ENCODE measurements at places on chromosomes 12 and 14.
A peak's percentile ranks its signal among the peaks of the same experiment; 100 is the strongest.

GRCh38 chr14:61608245-61609165, 86.8 kb upstream of the HIF1A start:
- no peak for DNase-seq

DNA sequence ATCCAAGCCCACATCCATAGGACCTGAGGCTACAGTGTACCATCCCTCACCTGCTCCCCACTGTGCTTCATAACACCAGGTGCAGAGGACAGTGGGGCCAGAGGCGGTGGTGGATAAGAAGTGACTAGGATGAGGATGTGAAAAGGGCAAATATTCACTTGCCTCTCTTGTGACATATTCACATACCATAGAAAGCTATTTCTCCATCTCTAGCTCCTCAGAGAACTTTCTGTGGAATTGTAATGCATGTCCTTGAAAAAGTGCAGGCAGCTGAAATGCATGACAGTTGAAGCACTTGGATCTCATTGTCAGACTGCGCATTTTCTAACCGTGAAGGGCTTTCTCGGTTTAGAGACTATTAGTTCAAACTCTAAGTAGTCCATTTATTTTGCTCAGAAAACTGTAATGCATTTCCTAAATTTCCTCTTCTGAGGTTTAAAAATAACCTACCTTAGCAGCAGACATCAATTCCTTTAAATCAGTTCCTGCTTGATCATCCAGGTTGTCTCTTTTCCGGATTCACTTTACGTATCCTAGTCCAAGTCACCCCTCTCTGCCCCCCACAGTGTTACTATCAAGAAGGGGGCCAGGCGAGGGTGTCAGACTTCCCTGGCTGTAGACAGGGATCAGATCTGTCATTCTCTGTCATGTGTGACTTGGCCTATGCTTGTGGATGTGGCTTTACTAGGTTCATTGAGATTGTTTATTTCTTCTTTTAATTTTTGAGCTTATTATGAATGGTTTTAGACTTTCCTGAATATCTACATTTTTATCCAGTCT, 984.0 kb upstream of the TMEM132C start:
- no peak for DNase-seq

DNA sequence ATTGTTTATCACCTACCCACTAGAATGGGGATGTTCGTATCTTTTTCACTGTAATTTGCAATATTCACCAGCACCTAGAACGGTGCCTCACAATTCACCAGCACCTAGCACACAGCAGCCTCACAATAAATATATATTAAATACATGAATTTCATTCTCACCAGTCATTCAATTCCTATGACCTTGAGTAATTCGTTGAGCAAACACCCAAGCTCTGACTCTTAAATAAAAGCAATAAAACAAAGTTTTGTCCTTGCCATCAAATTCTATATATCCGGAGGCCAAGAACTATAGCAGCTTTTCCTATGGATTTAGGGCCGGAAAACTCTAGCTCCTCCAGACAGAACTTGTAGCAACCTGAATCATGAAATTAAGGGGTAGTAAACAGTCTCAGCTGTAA, 981 bp downstream of the VTI1B start:
- no peak for DNase-seq

- DNase-seq = no peak
Measured at GRCh38 chr14:26216786-26217185, 381.0 kb downstream of the NOVA1 start.

DNA sequence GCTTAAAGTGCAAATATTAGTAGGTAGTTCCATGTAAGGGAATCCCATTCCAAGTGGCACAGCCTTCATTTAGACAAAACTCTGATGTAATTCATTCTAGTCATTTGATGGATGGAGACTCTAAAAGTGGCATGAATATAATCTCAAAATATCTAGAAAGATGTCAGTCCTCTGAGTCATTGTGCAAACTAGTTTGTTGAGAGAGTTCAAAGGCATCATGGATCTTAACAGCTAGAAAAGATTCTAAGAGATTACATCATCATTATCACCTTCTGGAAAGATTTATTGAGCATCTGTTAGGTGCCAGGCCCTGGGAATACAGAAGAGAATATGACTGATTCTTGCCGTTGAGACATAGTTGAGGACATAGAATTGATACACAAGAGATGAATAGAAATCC, 30.7 kb downstream of the CRADD start:
- DNase-seq = no peak

DNA sequence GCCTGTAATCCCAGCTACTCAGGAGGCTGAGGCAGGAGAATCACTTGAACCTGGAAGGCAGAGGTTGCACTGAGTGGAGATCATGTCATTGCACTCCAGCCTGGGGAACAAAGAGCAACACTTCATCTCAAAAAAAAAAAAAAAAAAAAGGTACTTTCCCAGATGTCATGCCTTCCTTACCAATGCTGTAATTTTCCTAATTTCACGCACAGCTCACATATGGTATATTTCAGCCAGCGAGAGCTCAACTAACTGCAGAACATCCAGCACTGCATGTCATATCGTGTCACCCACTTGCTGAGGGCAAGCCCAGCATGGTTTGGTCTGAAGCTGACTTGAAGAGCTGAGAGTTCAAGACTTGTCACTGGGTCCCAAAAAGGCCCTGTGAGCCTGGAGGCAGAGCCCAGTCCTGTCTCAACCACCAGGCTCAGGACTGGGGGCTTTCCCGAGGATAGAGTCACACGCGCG, 29.0 kb downstream of the NFKBIA start:
- DNase-seq = no peak

GRCh38 chr14:28886940-28887339, 120.4 kb downstream of the FOXG1 start:
- no peak for DNase-seq

- DNase-seq = no peak
Measured at GRCh38 chr12:178829-179109, 35.2 kb downstream of the SLC6A12 start.

GRCh38 chr12:33770652-33771051, 251.6 kb upstream of the ALG10 start:
- no peak for DNase-seq

DNA sequence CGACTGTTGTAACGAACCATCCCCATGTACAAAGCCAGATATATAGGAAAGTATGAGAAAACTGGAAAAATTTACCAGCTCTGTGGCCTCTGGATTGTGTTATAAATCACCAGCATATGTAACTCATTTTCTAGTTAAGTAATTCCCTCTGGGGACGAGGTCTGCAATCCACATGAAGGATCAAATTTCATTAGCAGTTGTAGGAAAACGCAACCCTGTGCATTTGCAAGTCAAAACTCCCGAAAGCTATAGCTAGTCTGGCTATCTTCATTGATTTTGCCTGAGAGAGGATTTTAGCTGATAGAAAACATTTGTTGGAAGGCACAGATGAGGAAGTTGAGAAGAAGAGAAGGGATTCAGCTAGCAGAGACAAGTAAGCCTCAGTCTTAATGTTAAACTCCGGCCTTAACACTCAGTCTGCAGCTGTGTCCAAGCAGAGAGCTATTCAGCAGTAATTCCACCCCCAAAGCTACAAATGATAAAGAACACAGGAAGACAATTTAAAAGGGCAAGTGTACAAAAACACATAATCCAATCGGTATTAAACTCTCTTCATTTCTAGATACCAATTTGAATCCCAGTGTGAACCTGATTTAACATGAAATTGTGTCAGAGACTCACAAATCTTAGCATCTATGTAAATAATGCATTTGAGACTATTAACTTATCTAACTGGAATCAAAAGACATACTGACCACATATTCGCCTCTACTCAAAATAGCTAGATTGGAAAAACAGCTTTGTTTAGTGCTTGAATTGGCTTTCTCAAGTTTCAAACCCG, 54.2 kb upstream of the CERS5 start:
- no peak for DNase-seq

DNA sequence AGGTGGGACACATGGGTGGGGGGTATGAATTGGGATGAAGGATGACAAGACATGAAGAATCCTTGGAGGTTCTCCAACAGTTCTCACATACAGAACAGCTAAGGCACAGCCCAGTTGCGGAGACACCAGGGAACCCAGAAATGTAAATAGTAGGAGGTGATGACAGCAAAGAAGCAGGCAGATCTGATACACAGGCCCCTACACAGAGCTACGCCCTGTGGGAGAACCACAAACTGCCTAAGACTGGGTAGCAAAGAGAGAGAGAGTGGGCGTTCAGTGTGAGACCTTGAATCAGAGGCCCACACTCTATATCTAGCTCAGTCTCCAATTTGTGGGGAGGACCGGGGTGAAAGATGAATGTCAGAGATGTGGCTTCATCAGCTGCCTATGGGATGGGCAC, 9.5 kb upstream of the NUMB start:
- DNase-seq = peak; percentile 41

DNA sequence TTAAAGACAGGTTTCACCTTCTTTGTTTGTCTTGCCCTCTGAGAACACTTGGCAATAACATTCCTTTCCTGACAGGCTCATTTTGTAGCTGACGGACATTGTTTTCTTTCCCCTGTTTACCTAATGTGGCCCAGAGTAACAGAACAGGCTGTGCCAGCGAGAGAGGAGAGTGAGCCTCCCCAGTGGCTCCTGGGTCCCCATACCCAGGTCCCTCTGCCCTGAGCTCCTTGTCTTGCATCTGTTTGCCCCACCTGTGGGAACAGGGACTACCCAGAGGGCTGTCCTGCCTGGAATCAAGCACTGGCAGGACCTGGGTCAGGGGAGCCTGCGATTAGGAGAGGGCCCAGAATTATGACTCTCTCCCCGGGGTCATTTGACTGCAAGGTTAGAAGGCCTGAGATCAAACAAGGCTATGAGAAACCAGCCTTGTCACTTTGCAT, 222.9 kb downstream of the ZFP36L1 start:
- no peak for DNase-seq

DNA sequence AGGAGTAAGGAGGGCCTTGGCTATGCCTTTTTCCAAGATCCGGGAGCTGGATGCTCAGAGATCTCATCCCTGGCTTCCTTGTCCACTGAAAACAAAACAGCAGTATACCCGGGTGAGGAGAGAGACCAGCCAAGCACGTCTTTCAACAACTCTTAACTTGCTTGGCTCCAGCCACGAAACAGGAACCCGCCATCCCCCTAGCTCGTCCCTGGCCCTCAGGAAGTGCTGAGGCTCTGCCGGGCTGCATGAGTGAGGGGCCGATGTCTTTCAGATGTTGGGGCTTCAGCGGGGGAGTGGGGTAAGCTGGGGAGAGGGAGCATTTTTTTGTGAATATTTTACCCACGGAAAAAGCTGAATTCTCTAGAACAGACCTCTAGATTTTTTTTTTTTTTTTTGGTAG, 231.1 kb downstream of the CACNA1C start:
- DNase-seq = no peak

DNA sequence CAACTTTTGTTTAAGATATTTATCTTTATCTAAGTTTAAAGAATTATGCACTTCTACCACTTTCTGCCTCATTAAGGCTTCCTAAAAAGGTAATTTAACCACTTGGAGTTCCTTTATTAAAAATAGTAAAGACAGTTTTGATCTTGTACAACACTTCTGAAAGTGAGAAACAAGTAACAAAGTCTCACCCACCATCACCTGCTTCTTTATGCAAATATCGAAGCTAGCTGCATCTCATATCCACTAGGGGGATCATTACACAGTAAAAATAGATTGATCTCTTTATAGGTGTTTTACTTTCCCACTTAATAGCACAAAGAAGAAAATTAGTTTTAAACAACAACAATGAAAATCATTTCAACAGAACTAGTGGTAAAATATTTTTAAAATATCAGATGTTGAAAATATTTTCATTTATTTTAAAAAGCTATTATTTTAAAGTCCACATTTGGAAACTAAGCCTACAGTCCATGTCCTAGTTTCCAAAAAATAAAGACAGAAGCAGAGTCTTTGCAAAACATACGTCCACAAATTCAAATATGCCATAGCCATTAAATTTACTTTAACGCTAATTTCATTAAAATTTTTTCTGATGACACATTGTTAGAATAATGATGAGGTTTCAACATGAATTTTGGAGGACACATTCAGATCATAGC, 160.0 kb upstream of the SOX5 start:
- no peak for DNase-seq

- DNase-seq = no peak
Measured at GRCh38 chr14:64541261-64541971, 875 bp downstream of the HSPA2 start.

GRCh38 chr12:110937104-110937641, 16.8 kb upstream of the MYL2 start:
- DNase-seq = peak; percentile 11

- DNase-seq = no peak
Measured at GRCh38 chr14:50186107-50186506, 45.3 kb downstream of the SOS2 start.

DNA sequence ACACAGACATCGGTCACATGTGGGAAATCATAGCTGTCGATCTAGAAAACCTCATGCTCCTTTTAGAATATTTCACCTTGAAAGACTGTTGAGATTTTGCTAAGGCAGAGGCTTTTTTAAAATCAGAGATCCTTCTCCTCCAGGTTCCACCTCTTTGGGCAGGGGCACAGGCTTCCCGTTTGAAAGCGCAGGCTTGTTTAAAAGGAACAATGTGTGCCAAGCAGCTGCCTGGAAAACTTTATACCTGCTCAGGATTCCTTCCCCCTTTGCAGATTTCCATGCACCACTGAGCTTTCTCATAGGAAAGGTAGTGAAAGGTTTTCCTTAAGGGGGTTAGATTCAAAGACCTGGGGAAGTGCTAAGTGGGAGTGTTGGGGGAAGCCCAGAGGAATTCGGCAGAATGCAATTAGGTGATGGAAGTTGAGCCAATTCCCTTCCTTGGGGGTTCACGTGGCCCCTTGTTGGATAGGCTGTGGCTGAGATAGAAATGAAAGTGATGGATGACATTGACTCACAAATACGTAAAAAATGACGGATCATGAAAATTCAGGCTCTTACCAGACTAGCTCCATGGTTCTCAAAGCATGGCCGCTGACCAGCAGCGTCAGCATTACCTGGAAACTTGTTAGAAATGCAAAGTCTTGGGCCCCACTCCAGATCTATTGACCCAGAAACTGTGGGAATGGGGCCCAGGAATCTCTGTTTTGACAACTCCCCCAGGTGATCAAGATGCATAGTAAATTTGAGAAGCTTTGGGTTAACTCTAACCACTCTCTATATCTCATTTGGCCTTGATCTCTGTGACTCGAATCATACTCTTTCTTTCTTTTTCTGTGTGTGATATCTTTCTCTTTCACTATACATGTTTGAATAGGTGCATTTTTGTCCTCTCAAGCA, 281.4 kb upstream of the FKBP4 start:
- no peak for DNase-seq

DNA sequence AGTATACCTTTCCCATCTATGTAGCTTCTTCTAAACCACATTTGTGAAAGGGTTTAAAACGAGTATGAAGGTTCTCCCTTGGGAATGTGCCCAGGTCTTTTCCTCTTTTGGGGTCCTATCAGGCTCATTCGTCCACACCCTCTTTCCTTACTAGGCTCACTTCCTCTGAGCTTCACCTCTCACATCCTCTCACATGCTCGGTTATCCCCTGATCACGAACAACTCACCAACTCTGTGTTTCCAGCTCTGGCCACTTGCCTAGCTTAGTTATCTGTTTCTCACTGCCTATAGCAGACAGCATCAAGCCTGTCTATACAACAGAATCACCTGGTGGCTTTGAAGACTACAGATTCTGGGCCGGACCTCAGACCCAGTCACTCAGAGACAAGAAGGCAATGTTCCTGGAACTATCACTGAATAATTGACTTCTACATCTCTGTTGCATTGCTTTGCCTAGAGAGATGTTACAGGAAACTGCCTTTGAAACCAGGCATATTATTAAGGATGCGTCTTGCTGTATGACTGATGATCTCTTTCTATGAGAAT, 158.2 kb downstream of the FOXN3 start:
- DNase-seq = no peak

GRCh38 chr12:91695964-91696363, 449.7 kb downstream of the BTG1 start:
- DNase-seq = no peak
